ENCODE measurements at places on chromosomes 12 and 14.

GRCh38 chr14:90062822-90063539 lies 1.2 kb downstream of the KCNK13 start:
- DNase-seq = no peak

GRCh38 chr12:113274848-113275247 lies 53.6 kb downstream of the TPCN1 start:
- DNase-seq = no peak

- DNase-seq = no peak
Measured at GRCh38 chr12:16323010-16323409, 24.4 kb upstream of the MGST1 start.

- no peak for DNase-seq
Measured at GRCh38 chr12:92759634-92760268, 57.0 kb downstream of the PLEKHG7 start.

DNA sequence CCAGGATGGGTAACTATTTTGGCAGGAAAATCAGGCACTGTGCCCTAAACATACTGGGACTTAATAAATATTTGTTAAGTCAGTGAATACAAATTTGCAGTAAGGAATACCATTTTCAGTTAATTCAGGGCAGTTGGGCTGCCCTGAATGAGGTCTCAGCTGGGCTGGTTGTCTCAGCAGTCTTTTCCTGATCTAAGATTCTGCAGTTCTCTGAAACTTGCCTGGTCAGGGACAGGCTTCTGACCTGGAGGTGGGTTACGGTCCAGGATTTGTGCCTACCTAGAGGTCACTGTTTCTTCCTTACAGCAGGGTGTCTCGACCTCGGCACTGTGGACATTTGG lies 160.6 kb downstream of the KTN1 start:
- DNase-seq = no peak

GRCh38 chr14:32754209-32754608 lies 184.5 kb upstream of the NPAS3 start:
- no peak for DNase-seq

DNA sequence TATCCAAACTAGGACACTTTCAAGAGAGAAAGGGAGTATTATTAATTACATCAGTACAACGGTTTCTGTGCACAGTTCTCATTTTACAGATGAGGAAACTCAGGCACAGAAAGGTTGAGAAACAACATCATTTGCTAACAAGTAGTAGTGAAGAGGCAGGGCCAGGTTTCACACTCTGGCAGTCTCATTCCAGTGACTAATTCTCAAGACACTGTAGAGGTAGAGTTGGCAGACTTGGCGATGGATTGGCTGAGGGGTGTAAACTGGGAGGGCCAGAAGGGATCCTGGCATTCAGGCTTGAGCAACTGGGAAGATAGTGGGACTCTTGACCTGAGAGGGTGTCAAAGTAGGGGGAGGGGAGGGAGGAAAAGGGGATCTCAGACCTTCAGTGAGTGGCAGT lies 73.8 kb upstream of the BDKRB2 start:
- no peak for DNase-seq

- no peak for DNase-seq
Measured at GRCh38 chr12:80861641-80862378, 75.9 kb downstream of the LIN7A start.

DNA sequence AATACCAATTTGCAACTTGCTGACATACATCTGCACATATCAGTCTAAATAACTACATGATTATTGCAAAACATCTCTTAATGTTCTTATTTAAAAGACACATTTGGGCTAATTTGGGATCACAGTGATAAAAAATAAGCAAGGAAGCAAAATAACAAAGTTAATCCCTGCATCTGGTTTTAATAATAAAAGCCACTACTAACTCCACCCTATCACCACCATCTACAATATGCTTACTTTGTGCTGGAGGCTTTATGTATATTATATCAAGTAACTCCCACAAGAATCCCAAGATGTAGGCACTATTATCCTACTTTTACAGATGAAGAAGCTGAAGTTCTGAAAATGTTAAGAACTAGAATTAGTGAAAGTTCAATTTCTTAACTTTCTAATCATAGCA lies 45.7 kb downstream of the TAOK3 start:
- DNase-seq = no peak

DNA sequence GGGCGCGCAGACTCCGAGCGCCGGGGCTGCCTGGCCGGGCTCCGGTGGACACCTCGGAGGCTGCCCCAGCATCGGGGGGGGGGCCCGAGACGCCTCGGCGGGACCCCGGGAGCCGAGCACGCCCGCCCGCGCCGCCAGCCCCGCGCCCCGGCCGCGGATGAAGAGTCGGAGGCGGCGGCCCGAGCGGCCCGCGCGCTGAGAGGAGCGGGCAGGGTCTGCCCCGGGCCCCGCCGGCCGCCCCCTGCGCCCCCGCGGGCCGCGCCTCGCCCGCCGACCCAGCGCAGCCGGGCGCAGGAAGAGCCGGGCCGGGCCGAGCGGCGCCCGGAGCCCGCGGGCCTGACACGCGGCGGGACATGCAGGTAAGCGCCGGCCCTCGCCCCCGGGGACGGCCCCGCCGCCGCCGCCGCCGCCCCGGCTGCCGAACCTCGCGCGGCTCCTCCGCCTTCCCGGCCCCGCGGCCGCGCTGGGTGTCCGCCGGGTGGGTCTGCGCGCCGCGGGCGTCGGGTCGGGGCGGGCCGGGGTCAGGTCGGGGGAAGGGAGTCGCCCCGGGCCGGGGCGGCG lies 63.7 kb downstream of the FBXL14 start:
- no peak for DNase-seq

DNA sequence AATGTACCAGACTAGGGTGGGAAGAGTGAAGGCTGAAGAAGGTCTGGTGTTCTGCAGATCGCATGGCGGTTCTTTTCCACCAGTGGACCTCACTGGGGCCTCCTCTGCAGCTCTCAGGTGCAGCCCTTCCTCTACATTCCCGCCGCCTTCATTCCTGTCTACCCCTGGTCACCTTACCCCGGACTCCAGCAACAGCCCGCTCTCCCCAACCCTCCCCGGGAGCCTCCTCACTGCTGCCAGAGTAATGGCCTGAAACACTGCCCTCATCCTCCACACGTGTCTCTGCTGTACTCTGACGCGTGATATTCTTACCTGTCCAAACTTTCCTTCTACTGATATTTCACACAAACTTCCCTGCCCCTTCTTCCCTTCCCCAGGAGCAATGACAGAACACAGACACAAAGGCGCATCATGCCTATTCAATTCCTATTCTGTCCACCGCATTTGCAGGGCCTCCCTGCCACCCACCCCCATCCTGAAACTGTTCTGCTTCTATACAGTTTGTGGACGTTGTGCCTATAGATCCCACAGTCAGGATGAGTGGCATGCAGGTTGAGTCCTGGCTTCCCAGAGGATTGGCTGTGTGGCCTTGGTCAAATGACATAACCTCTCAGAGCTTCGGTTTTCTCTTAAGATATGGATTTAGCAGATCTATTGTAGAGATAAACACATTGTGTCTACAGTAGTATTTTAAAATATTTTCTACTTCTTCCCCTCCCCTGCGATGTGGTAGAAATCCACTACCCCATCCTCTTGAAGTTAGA lies 1.7 kb upstream of the NUAK1 start:
- DNase-seq = no peak

- no peak for DNase-seq
Measured at GRCh38 chr14:22007784-22008412, 334.3 kb upstream of the OR4E1 start.

GRCh38 chr12:106417926-106418910 lies 60.7 kb downstream of the POLR3B start:
- DNase-seq = no peak

GRCh38 chr14:95597784-95598211 lies 62.9 kb downstream of the GLRX5 start:
- DNase-seq = no peak

GRCh38 chr12:70686907-70687306 lies 49.7 kb upstream of the PTPRB start:
- DNase-seq = no peak

DNA sequence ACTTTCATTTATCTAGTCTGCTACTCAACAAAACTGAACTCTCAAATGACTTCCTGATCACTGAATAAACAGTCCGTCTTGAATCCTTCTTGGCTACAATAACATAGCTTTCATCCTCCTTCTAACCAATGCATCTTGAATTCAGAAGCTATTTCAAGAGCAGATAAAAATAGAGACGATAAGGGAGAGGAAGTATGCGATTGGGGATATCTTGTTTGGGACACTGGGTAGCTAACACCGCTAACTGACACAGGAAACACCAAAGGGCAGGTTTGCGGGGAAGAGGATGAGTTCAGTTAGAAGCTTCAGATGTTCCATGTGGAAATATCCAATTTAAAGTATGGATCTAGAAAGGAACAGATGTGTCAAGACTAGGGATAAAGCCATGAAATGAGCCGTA lies 102.5 kb downstream of the SLC41A2 start:
- no peak for DNase-seq

- no peak for DNase-seq
Measured at GRCh38 chr12:67069451-67070306, 199.5 kb upstream of the CAND1 start.

DNA sequence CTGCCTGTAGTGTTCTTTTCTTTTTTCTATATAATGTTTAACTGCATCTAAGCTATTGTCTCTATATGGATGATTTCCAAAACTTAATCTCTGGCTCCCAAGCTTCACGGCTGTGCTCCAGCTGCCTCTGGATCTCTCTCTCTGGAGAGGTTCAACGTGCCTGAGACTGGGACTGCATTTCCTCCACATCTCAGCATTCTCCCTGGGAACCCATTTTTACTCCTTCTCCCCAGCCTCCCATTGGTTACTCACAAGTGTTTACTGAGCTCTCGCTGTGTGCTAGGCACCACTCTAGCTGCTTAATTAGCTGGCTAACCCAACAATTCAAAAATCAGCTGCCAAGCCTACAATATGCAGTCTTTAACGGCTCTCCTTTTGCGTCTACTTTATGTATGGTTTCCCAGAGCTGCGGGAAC lies 34.7 kb downstream of the FBXL14 start:
- no peak for DNase-seq

GRCh38 chr14:71907793-71908515 lies 24.3 kb upstream of the RGS6 start:
- DNase-seq = no peak

DNA sequence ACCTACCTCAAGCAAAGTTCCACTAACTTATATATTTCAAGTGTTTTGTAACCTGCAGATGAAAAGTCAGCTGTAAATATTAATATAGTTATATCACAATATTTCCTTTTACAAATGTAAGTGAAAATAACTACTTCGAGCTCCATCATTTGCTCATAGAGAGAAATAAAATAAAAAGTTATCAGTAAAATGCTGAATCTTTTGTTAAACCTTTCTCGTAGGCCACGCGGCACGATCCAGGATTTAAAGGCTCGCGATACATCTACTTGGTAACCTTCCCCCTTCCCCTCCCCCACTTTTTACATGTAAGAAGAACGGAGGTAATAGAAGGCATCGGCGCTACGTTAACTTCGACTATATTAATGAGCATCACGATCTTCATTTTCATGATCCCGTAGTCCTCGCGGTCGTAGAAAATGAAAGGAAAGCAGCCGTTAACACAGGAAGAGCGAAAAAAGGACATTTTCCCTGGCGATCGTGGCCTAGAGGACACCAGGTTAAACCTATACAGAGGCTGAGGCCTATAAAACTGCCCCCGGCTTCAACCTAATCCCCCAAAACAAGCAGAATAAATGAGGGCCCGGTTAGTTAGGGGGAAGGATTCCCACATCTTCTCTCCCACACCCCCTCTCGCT lies 508 bp downstream of the HNRNPC start:
- DNase-seq = no peak

- DNase-seq = no peak
Measured at GRCh38 chr12:40110586-40110985, 4.7 kb upstream of the SLC2A13 start.

DNA sequence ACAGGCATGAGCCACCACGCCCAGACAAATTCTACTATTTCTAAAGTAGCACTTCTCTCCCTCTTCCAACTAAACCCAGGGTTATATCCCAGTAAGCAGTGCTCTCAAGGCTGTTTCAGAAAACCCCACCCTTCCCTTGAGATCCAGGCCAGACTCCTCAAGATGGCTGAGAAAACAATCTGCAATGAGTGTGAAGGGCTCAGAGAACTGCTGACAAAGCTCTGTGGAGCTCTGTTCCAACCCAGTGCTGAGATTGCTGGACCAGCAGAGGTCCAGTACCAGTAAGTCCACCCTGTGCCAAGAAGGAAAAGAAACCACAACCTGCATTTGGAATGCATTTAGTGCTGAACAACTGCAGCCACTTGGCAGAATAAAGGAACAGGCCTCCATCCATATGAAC lies 3.7 kb upstream of the IFFO1 start:
- DNase-seq = no peak

- DNase-seq = no peak
Measured at GRCh38 chr12:87160848-87161601, 868.2 kb downstream of the C12orf50 start.

DNA sequence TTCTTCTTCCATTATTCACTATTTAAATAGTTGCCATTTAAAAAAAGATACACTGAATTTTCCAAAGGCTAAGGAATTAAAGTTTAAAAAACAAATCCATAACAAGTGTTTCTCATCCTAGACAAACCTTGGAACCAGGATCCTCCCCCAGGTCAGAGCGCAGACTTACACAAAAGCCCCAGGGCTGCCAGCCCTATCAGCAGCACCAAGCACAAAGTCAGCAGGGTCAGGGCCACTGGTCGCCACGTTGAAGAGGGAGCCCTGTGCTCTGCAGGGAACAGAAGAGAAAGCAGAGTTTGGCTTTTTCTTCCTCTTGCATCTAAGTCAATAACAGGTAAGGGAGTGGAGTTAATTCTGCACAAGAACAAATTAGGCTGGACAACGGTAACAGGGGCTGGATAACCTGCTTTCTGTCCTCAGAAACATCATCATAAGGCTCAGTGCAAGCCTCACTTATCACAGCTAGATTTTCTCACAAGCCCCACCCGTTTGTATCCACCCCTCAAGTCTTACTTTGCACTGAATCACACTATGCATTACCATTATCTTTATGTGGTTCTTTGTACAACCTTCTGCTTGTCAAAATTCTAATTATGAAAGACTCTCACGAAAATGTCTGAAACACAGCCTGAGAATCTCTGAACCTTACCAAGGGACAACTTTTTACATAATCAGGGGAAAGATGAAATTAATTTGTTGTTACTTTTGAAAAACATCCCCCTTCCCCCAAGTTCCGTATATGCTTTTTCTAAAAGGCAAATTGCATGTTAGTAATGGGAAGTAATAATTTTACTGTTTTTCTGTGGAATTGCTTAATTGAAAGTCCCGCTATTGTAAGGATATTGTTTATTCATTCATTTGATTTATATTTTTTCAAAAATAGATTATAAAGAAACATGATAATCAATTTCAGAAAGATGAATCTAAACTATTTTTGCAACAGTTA lies 9.6 kb downstream of the CLEC1A start:
- DNase-seq = no peak

DNA sequence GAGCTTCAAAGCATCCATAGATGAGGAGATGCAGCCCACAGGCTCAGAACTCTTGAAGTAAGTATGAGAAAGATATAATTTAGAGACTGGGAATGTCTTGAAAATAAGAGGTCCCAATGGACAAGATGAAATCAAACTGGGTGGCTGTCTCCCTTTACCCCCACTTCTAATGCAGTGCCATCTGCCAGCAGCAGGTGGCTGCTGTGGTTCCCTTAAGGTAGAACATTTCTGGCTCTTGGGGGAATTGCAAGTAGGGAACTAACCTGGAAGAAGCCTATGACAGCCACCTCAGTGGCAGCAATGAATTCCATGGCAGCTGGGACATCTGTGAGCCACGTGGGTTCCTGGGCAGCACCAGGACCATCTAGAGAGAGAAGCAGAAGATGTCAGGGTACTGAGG lies 648 bp downstream of the ERP27 start:
- DNase-seq = no peak

- no peak for DNase-seq
Measured at GRCh38 chr14:105120056-105120455, 48.5 kb downstream of the JAG2 start.
